Activated CD4-positive, alpha-beta memory T cell treated with anti-CD3 and anti-CD28 coated beads for 36 hours (primary cell): ENCODE measurements at places on chromosomes 2 and 18. TPM values are rescaled to one million over a fixed set of nuclear protein-coding genes. Genes with fewer than 3 reads are reported as not detected.

DNA sequence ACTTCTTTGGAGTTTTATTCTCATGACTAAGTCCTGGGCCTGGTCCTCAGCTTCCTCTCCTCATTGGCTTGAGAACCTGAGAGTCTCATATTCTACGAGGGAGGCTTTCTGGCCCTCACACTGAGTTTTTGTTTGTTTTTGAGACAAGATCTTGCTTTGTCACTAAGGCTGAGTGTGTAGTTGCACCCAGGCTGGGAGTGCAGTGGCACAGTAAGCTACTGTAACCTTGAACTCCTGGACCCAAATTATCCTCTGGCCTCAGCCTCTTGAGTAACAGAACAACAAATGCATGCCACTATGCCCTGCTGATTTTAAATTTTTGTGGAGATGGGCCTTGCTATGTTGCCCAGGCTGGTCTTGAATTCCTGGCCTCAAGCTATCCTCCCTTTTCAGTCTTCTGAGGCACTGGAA lies 22.6 kb downstream of the PRKRA start:
- no peak for DNase-seq

- DNase-seq = no peak
These were observed 13.2 kb downstream of the TSHZ1 start for GRCh38 chr18:75223687-75224347.

DSG2 gene
- total RNA-seq = 0.19 TPM

GRCh38 chr2:10327896-10328669 lies 25.4 kb downstream of the HPCAL1 start:
- DNase-seq = peak; percentile 37

DNA sequence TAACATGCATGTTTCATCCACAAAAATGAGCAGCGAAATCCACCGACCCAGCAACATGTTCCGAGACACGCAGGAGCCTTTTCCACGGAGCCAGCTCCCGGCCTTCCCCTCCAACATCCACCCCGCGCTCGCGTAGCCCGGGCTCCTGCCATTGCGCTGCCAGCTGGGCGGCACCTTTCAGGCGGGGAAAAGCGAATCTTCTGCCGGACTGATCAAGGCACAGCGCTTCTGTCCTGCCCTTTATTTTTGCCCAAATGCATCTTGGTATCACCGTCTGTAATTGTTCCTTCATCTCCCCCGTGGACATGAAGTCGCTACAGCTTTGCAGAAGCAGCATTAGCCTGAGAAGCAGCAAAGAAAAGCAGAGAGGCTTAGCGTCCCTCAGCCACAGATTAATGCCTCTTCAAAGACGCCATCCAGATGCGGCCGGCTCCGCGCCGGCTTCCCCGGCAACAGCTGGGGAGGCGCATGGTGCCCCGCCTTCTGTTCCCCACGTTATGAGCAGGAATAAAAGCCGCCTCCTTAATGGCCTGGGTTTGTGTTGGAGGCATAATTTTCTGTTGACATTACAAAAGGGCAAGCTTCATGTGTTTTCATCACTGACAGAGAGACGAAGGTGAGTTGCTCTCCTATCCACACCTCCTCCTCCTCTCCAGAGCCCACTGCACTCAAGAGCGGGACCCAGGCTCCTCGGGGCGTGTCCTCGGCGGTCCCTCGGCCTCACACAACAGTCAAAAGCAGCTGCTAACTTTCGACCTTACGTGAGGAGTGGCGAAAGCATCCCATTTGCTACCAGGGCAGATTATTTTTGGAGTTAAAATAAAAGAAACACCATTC lies 122.1 kb upstream of the SALL3 start:
- no peak for DNase-seq

DNA sequence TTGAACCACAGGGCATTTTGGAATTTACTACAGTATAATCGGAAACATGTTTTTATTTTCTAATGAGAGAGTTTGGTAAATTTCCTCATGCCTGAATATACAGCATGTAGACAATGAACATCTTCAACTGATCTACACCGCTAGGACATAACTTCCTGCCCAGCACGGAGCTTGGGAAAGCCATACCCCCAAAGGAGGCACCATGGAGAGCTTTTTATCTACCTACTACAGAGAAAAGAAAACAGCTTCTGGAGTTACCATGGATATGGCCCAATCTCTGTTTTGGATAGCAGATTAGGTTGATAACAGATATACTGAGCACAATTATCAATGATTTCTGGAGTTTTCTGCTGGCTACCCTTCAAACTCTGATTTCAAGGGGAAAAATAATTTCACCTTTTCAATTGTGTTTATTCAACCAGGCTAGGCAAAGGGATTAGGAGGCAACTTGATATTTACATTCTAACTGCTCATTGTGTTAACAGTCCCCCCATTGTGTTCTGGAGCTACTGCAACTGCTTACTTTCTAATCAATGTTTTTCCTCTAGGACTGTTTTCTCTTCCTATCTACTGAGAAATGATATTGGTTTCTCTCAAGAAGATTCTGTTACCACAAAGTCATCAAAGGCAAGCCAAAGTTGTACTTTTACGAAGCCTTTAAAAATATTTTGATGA lies 123.0 kb upstream of the ARHGAP28 start:
- DNase-seq = no peak

ARHGAP25 gene
- total RNA-seq = 87.7 TPM

SNTG2 gene
- 0.94 TPM for total RNA-seq

DNA sequence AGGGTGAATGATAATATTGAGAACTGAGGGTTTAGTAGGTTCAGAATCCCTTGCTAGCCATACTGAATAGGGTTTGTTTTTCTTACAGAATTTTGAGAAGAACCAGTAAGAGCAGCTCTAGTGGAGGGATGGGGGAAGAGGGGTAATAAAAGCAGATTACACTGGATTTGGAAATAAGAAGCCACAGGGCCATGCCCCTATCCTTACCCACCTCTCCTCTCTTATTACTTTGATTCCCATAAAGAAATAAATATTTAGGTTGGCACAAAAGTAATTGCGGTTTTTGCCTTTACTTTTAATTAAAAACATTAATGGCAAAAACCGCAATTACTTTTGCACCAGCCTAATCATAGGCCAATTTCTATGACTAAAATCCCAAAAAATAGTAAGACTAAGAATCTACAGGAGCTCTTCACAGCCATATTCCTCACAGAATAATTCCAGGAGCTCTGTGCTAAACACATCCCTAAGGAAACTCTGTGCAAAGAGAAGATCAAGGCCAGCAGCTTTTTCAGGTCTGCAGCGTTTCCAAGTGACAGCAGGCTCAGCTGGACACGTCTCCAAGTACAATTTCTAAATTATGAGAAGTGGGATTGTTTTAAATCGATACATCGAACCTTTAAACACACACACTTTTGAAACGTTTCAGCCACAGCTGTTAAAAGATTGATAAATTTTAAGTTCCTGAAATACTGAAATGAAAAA lies 58.4 kb upstream of the RTN4 start:
- DNase-seq = no peak

SERPINB10 gene
- total RNA-seq = not detected

DNA sequence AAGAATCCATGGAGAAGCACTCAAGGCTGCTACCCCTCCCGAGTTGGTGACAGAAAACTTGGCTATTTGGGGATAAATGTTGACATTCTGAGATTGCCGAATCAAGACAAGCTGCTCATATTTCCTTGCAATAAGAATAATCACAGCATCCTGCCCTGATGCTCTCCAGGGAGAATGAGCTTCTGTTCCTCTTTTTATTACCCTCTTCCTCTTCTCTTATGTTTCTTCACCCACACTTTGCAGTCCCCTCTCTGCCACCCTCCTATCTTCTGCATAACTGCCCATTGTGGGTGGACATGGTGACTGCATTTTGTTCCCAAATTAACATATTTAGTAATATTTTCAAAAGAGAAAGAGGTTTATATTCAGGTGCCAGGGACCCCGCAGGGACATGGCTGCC lies 11.9 kb upstream of the MSGN1 start:
- DNase-seq = no peak

PRR30 gene
- not detected for total RNA-seq

- DNase-seq = no peak
These were observed 232.6 kb upstream of the PXDN start for GRCh38 chr2:1976728-1977416.

GRCh38 chr2:100416935-100417710 lies at the start of gene CHST10:
Gene CHST10 (minus strand): TSS chr2:100417668. CDS start chr2:100406675, 10,993 bp downstream.
- peak; percentile 60 for DNase-seq

MAPK4 gene
- not detected for total RNA-seq

DNA sequence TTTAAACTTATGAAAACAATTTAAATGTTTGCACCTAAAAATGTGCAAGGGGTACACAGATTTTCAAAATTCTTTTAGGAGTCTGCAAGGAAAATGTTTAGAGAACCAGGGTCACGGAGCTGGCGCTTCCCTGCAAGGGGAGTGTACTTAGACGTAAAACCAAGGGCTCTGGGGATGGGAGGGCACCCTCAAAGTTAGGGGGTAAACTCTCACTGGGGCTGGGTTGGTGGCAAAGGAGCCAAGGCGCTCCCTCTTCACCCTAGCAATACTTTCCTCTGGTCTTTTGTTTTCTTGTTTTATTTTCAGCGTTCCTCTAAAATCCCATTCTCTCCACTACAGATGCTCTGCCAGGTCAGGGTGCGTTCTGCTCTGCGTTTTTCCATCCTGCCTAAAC lies 20.0 kb downstream of the TMEM247 start:
- DNase-seq = no peak

- peak; percentile 20 for DNase-seq
These were observed 833 bp downstream of the AFG3L2 start for GRCh38 chr18:12376034-12376753.

SP140 gene
- total RNA-seq = 151 TPM

- no peak for DNase-seq
These were observed 234.8 kb upstream of the SMAD2 start for GRCh38 chr18:48165111-48165866.

KLHL29 gene
- 0.99 TPM for total RNA-seq

IL37 gene
- total RNA-seq = not detected

BCL11A gene
- not detected for total RNA-seq

GRCh38 chr18:69557282-69557681 lies 156.6 kb downstream of the DOK6 start:
- no peak for DNase-seq

ATP8B1 gene
- total RNA-seq = not detected

- DNase-seq = no peak
These were observed 41.9 kb upstream of the C2orf66 start for GRCh38 chr2:196851088-196851487.

PROM2 gene
- 0.48 TPM for total RNA-seq

DNA sequence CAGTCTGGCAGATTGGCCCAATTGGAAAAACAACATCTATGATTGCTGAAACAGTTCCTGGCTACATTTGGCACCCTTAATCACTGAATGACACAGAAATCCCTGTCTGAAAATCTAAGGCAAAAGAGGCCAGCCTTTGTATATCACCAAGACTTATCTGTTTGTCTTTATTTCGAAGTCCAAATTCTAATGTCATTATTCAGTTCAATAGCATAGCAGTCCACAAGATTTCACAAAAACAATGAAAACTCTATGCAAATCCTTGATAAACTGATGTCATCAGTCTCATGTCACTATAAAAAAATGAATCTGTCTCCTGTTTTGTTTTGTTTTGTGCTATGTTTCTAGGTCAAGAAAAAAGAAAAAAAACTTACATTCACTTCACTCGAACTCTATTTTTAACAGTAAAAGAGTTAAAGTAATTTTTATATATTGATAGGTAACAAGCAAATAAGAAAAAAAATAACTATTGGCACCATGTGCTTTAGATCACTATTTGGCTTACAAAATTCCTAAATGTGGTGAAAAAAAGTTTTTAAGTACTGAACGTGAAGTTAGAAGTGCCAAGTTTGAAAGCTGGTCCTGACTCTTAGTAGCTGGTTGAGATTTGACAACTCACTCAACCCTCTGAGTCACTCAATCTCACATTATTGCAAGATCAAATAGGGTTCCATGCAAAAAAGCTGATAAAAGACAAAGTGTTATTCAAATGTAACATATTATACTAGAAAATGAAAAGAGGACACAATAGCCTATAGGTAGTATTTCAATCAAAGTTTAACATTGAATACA lies 359.3 kb downstream of the IRS1 start:
- no peak for DNase-seq

- DNase-seq = no peak
These were observed 69.9 kb upstream of the MAPRE2 start for GRCh38 chr18:34971313-34971712.

DSG4 gene
- not detected for total RNA-seq

- no peak for DNase-seq
These were observed 61.6 kb downstream of the KCNG2 start for GRCh38 chr18:79859314-79859713.

DNA sequence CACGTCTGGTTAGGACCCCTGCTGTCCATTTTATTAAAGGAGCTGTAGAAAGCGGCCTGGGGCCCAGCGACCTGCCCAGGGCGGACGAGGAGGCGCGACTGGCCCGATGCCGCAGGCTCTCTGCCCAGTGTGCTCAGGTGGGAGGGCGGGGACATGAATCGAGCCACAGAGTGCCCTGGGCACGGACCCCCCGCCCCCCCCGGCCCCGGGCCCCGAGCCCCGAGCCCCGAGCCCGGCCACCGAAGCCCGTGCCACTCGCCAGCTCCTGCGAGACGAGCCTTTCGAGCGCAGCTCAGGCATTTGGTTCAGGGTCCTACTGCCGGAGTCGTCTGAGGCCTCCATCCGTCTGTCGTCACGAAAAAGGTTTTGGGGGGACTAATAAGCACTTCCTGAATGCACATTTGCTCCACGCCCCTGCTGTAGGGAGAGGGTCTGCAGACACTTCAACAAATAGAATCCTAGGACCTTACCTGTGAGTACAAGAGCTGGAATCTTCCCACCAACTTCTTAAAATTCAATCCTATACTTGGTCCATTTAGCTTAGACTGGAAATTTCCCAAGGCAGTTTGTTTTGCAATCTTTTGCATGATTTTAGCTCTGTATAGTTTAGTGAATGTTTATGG lies 602 bp upstream of the ADAM17 start:
- DNase-seq = peak; percentile 47

GRCh38 chr18:32930695-32931301 lies 158.0 kb upstream of the KLHL14 start:
- no peak for DNase-seq

DNA sequence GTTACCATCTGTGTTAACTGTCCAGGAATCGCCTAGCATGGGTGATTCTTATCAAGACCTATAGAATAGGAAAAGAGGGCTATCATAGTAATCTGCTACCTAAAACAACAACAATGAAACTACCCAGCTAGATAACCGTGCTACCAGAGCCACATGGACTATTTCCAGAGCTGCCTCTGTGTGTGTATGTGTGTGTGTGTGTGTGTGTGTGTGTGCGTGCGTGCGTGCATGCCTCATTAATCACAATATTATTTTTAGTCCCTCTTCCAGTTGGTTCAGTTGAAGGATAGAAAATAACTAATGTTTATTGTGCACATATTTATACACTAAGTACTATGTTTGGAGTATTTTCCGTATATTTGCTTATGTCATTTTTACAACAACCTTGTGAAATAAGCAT lies 201.1 kb downstream of the SP3 start:
- DNase-seq = no peak
